ENCODE measurements at places on chromosomes 6 and 20.

DNA sequence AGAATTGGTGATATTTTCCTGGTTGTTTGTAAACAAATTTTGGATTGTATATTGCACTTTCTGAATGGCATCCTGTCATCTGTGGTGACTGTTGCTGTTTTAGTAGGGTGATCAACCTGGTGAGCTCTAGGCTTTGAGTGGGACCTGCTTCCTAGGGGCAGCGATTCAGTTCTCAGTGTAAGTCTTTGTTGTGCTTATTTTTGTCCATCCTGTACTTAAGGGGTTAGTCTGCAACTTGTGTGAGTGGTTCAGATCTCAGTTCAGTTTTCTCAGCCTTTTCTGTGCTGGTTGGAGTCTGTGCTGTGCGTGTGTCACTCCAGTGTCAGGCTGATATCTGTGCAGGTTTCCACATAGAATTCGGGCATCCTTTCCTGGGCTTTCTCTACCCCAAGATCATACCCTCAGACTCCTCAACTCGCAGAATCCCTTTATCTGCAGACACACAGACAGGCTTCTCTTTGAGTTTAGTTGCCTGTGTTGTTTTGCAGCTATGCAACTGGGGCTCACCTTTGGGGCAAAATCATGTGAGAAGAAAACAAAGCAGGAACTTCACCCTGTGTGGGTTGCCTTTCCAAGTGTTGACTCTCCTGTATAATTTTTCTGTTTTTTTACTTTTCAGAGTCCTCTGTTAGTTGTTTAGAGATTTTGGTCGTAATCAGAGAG is 177.7 kb downstream of the FARS2 start:
- no peak for DNase-seq

GRCh38 chr6:108948181-108948661 is 100.0 kb downstream of the ARMC2 start:
- DNase-seq = no peak

- no peak for DNase-seq
Observed at GRCh38 chr6:41939176-41939847, 2.3 kb downstream of the CCND3 start.

DNA sequence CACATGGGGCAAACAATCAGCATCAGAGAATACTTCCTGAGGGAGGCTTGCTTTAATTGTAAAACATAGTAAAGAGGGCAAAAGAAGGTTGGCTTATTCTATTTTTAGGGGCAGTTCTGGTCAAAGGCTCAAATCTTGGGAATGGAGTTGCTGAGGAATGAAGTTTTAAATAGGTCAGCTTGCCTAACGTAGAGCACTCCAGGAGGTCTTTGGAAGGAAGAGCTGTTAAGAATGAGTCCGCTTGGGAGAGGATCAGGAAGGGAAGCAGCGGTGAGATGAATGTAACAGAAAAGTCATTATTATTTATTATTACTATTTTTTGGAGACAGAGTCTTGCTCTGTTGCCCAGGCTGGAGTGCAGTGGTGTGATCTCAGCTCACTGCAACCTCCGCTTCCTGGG is 108.7 kb downstream of the ZFAND3 start:
- DNase-seq = no peak

Measured in stimulated activated CD4-positive, alpha-beta T cell treated with anti-CD3 and anti-CD28 coated beads, Interleukin-12 subunit alpha, Interleukin-12 subunit beta, amount 100 ng/mL, for 4 hours (primary cell).